ENCODE measurements at places on chromosomes 1 and 21. TPM values are rescaled to one million over a fixed set of nuclear protein-coding genes. Genes with fewer than 3 reads are reported as not detected.

OR6N1 gene
- total RNA-seq, result not detected

MYBPH gene
- 2,440 TPM for total RNA-seq

GRCh38 chr1:110620250-110620615 is 14.1 kb upstream of the KCNA2 start:
- no peak for DNase-seq

- DNase-seq, result peak; percentile 33
Measured at GRCh38 chr1:174726167-174726879, 273.4 kb upstream of the CACYBP start.

GRCh38 chr1:164624400-164624799 is 65.4 kb downstream of the PBX1 start:
- DNase-seq, result no peak

DNA sequence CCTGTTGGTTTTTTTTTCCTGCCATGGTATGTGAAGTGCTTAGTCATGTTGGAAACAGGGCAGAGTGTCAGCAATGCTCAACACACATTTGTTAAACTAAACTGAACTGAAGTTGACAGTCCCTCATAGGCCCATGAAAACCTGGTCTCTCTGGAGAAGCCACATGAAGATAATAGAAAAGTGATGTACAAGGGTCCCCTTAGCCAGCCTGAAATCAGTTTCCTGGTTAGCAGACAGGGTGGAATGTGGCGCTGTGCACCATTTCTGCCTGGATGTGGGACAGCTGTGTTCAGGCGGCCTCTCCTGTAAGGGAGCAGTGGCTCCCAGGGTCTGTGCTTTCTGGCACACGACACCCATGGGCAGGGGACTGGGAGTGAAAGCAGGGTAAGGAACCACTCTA is 9.9 kb upstream of the CHI3L1 start:
- DNase-seq, result peak; percentile 49

- no peak for DNase-seq
Measured at GRCh38 chr1:167837326-167837725, 76.6 kb downstream of the ADCY10 start.

DNA sequence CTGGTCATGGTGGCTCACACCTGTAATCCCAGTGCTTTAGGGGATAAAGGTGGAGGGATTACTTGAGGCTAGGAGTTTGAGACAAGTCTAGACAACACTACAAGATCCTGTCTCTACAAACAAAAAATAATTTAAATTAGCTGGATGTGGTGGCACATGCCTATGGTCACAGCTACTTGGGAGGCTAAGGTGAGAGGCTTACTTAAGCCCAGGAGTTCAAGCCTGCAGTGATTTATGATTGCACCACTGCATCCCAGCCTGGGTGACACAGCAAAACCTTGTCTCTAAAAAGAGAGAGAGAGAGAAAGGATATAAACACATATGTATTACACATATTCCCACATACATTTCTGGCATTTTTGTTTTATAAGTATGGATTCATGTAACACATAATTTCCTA is 325.2 kb downstream of the DUSP10 start:
- no peak for DNase-seq

- no peak for DNase-seq
Measured at GRCh38 chr1:184497959-184498723, 111.3 kb downstream of the C1orf21 start.

DNA sequence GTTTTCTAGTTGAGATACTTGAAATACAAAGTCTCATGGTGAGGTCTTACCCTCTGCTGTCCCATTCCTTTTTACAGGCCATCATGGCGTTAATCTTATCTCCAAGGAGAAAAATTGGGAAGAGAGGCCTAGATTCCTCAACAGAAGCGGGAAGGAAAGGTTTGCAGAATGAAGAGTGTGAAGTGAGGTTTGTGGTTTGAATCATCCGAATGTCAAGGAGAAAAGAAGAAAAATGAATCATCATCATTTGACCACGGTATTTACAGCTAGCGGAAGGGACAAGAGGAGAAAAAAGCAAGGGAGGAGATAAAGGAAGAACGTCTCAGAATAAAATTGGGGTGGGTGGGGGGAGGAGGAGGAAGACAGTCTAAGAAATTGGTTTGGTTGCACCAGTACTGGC is 935 bp upstream of the COG2 start:
- DNase-seq, result no peak

DNA sequence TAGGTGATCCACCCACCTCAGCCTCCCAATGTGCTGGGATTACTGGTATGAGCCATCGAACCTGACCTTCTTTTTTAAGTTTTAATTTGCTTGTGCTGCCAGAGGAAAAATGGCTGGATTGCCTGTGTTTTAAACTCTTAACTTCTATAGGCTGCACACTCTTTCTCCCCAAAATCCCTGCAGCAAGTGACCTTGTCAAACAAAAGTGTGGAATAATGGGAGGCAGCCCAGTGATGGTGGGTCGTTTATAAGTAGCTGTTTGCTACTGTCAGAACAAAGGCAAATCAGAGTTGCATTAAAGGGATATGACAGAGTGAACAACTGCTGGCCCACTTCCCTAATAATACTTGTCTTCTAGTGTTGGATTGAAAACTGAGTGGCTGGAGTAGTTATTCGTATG is 74.2 kb downstream of the ADGRL2 start:
- no peak for DNase-seq

Data from myocyte (in vitro differentiated cells).